ENCODE measurements at places on chromosomes 1 and 21.

- DNase-seq = no peak
These were observed 1.1 kb downstream of the THEM4 start for GRCh38 chr1:151908228-151908691.

DNA sequence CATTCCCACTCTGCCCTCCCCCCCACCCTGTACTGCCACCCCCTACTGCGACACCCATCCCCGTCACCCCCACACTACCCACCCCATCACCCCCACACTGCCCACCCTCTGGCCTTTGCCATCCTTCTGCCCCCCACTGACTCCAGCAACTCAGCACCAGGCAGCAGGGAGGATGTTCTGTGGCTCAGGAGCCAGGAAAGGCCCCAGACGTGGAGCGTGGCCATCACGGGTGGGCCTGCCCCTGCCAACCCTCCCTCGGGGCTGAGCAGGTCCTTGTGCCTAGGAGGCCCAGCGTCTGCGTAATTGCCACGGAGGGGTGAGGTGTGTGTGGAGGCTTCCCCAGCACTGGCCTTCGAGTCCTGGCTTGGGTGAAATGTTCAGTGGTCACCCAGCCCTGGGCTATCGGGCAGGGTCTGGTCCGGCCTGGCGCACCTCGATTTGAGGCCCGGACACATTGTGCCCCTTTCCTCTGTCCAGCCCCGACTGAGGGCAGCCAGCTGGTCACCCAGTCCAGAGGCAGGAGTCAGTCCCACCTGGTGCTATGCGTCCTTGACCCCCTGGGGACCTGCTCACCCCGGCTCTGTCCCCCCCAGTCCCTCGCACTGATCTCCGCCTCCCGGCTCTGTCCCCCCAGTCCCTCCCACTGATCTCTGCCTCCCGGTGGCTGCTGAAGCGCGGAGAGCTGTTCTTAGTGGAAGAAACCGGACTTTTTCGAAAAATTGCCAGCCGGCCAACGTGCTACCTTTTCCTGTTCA, 23.0 kb downstream of the ARHGEF16 start:
- no peak for DNase-seq

DNA sequence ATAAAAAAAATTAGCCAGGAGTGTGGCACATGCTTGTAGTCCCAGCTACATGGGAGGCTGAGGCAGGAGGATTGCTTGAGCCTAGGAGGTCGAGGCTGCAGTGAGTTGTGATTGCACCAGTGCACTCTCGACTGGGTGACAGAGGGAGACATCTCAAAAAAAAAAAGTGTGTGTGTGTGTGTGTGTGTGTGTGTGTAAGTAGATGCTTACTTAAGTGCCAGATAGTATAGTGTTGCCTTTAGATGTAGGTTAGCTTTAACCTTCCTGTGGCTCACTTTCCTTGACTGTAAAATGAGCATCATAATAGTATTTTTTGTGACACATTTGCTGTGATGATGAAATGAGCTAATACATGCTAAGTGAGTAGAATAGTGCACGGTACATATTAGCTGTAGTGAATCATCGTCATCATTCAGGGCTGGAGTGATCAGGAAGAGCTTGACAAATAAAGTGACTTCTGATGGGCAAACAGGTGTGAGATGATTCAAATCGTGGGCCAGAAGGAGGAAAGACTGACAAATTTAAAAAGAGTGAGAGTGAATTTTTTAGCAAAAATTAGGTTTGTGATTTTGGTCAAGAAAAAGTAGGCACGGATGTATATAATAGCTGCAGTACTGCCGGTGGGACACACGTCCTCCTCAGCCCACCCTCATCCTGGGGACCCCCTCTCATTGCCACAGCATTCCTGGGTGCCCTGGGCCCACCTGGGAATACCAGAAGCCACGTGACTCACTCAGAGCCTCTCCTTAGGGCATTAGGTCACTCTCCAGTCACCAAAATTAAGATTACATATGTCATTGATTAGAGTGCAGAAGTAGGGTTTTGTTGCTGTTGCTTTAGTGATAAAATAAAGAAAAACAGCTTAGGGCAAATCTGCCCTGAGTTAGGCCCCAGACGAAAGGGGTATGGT, 33.9 kb downstream of the EIF2D start:
- DNase-seq = no peak

DNA sequence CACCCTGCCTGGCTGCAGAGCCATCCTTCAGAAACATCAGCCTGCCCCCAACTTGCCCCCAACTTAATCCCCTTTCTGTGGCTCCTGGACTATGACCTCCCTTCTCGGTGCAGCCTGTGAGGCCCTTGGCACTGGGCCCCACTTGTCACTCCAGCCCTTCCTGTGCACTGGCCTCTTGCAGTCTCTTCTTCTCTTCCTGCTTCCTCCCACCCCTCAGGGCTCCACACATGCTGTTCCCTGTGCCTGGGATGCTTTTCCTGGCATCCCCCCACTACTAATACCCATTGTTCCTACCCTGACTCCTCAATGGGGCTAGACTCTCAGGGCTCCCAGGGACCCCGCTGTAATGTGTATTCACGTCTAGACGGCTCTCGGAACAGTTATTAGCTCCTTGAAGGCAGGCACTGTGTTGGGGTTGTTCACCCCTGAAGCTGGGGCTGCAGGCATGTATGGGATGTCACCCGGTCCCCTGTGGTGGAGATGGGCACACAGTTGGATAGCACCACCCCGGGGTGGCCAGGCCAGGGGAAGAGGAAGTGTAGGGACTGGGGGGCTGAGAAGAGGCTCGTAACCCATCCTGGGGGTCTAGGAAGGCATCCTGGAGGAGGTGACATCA, 4.5 kb downstream of the LDLRAD1 start:
- DNase-seq = no peak

- no peak for DNase-seq
These were observed 107.5 kb downstream of the GDAP2 start for GRCh38 chr1:117821774-117822482.

DNA sequence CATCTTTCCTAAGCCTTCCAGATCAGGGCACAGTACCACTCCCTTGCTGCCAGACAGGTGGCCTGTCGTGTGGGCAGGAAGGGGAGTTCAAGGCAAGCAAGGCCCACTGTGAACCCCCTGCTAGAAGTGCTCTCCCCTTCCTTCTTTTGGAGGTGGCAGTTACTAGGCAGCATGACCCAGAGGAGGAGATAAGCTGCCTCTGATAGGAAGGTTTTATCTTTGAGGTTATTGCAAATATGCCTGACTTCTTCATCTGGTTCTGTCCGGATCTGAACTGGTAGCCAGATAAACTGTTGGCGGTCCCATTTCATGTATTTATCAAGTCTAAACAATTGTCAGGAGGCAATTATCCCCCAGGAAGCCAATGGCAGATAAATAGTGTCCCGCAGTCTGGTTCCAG, 198.2 kb upstream of the LMO4 start:
- no peak for DNase-seq

GRCh38 chr1:59176471-59176870, 120.4 kb upstream of the FGGY start:
- DNase-seq = no peak

GRCh38 chr1:201673915-201674314, 135.0 kb downstream of the NAV1 start:
- no peak for DNase-seq

- DNase-seq = no peak
These were observed 4.4 kb upstream of the PEA15 start for GRCh38 chr1:160200786-160201185.

GRCh38 chr1:41246568-41246967, 4.5 kb upstream of the SCMH1 start:
- no peak for DNase-seq

DNA sequence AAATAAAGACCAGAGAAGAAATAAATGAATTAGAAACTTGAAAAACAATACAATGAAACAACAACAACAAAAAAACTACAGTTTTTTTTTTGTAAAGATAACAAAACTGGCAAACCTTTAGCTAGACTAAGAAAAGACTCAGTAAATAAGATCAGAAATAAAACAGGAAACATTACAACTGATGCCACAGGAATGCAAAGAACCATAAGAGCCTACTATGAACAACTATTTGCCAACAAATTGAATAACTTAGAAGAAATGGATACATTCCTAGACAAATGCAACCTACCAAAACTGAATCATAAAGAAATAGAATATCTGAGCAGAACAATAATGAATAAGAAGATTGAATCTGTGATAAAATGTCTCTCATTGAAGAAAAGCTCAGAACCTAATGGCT, 742.0 kb downstream of the ADGRL2 start:
- no peak for DNase-seq

DNA sequence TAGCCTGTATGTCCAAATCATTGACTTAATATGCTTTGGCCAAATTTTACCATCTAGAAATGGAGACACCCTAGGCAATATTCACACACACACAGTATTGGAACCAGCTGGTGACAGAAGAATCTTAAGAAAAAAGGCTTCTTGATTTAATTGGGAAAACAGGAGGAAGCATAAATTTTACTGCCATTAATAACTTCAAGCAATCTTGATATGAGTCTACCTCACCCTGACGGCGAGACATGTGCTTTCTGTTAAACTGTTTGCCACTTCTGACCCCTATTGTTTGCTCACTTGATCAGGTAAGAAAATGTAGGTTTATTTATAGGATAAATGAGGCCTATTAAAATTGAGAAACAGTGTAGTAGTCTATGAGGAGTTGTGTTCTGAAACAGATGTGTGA, 73.2 kb downstream of the KIFAP3 start:
- no peak for DNase-seq

GRCh38 chr21:44539046-44539445, 949 bp downstream of the KRTAP10-1 start:
- DNase-seq = no peak

- no peak for DNase-seq
These were observed 144.3 kb upstream of the C1orf21 start for GRCh38 chr1:184242507-184242943.

DNA sequence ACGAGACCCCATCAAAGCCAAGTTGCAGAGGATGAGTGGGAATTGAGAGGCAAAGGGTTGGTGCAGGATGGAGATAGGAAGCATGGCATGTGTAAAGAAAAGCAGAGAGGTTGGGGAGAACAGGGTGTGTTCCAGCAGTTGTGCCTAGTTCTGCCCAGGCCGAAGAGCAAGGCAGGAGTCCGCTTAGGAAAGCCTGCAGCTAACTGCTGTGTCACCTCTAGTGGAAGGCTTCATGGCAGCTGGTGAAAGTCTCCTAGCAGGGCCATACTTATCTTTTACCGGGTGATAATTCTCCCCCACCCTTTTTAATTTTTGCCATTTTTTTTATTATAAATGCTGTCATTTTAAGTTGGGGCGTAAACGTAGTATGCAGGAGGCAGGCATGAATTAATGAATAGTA, 93.6 kb downstream of the NFIA start:
- no peak for DNase-seq

GRCh38 chr1:187054862-187055757, 226.4 kb downstream of the PLA2G4A start:
- no peak for DNase-seq

GRCh38 chr1:46558141-46558963, 6.9 kb upstream of the KNCN start:
- no peak for DNase-seq

DNA sequence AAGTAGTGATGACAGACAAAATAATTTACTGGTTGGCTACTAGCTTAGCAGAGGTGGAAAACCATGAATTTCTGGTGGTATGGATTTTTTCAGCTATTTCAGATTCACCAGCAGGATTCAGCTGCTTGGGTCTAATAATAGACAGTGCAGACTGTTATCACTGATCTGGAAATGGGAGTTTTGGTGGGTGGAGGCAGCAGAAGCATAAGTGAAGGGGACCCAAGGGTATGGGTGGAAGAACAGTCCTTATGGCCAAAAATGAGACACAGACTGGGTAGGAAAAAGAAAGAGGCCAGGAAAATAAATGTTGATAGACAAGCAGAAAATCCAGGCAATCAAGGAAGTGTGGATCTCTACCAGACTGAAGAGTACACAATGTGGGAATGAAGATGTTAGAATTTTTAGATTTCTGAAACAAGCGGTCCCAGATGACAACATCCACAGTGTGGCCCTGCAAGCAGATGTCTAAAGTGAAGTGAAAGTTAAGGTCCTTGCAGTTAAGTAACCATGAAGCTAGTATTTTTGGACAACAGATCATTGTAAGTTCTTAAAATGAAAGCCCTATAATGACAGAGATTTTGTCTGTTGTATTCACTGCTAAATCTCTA, 24.7 kb downstream of the LYST start:
- DNase-seq = no peak

DNA sequence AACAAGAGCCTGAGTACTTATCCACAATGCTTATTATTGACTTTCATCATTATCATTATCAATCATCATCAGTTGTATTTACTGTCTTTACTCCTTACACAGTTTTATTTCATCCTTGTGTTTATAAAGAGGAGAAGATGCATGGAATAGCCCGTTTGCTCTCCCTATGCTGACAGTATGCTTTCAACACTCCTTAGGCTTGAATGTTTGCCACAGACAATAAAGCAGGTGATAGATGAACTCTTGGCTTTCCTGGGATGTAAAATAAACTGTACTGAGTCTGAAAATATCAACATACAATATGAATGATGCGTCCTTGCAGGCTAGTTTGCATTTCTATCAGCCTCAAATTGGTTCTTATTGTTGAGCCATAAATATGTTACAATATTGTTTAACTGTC, 891.8 kb upstream of the NCAM2 start:
- no peak for DNase-seq

GRCh38 chr1:200977071-200977754, 46.3 kb downstream of the KIF21B start:
- no peak for DNase-seq

DNA sequence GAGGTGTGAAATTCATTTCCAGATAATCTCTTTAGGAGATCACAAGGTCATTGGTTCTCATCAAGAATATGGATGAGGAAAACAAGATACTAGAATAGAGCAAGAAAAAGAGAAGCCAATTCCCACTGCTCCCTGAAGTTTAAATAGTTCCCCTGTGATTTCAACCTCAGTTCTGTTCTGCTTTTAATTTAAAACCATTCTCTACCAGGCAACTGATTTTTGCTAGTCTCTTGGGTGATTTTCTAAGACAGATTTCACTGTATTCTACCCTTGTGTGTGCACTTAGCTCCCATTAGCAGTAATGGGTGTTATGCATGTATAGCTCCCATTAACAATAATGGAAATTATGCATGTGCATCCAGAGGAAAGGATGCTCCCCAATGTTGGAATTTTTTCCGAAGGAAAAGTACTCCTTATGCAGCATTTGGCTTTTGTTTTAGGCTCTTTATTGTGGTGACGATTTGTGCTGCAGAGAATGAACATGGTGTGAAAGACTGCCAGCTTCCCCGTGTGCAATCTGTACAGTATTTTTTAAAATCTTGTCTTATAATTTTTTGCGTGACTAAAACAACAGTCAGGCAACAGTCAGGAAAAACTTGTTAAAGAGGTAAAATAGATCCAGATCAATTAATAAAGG, 144.0 kb upstream of the ZRANB2 start:
- DNase-seq = no peak

- DNase-seq = no peak
These were observed 1.2 kb downstream of the PPP1R8 start for GRCh38 chr1:27831568-27832410.

- no peak for DNase-seq
These were observed 366.3 kb upstream of the ESRRG start for GRCh38 chr1:217089361-217090014.

- no peak for DNase-seq
These were observed 283.4 kb downstream of the ASTN1 start for GRCh38 chr1:176880955-176881595.

Data from ascending aorta (tissue), 2 donors.